ENCODE measurements at places on chromosomes 1 and 21. TPM values are rescaled to one million over a fixed set of nuclear protein-coding genes. Genes with fewer than 3 reads are reported as not detected.

The TCP10L gene
- total RNA-seq: not detected

The GNAT2 gene
- not detected for total RNA-seq

The GREM2 gene
- not detected for total RNA-seq

The GOLT1A gene
- total RNA-seq: not detected

The PRRX1 gene
- 0.32 TPM for total RNA-seq

The CFAP74 gene
- not detected for total RNA-seq

The TRIM46 gene
- total RNA-seq: 3.5 TPM

Measured in epithelial cell of umbilical artery (primary cell).